Frontal cortex (tissue), 4 donors: ENCODE measurements at places on chromosomes 6 and 20.

- no peak for DNase-seq
Measured at GRCh38 chr6:17475606-17476244, 82.3 kb downstream of the CAP2 start.

DNA sequence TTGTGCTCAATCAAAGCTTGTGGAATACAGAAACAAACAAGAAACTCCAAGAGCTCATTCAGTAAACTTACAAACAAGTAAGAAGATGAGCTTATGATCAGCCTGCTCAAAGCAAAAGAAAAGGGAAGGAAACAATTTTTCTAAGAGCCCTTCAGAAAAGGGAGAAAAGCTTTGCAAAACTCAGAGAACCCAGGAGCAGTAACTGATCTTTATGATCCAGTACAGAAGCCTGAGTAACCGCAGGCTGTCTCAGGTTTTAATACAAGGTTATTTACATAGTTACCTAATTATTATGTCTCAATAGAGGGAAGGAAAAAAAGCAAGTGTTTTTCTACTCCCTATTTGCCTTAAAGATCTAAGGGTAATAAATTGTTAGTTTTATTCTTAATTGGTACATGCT, 226.5 kb downstream of the MAFB start:
- DNase-seq: no peak

DNA sequence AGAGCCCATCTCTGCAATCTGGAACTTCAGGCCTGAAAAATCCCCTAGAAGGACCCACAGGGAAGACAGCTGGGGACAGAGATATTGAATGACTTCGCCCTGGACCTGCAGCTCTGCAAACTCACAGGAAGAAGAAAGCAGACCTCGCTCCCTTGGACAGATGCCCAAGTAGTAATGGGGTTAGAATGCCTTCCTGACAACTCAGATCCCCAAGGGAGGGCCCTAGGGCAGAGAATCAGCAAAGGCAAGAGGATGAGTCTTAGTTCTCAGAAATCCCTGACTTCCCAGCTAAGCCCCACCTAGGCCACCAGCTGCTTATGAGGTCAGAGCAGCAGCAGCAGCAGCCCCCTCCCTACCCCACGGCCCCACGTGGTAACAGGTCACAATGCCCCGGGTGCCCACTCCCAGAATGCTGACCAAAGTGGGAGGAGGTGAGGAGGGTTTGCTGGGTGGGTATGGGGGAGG, at the start of gene C20orf141:
TSS of gene C20orf141 (plus strand) at position 401 of the 465 bp plus-strand sequence. CDS start 198 bp downstream, outside the sequence.
- no peak for DNase-seq

DNA sequence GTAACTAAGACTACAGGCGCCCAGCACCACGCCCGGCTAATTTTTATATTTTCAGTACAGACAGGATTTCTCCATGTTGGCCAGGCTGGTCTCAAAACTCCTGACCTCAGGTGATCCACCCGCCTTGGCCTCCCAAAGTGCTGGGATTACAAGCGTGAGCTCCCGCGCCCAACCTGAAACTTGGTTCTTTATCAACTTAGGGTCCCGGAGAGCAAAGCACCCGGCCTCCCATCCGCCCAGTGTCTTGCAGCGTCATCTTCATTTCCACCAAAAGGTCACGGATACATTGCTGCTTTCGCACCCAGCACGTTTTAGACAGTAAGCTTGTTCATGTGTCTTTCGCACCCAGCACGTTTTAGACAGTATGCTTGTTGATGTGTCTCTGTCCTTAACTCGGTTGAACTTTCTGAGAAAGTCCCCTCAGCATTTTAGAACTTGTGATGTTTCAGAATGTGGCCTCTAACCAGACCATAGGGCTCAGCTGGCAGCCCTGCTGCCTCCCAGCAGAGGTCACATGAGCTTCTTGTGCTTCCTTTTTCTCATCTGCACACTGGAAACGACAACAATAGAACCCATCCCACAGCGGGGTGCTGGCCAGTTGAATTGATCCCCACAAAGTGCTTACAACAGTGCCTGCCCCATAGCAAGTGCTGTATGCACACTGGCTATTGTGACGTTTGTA, 48.8 kb downstream of the PRR18 start:
- DNase-seq: no peak

DNA sequence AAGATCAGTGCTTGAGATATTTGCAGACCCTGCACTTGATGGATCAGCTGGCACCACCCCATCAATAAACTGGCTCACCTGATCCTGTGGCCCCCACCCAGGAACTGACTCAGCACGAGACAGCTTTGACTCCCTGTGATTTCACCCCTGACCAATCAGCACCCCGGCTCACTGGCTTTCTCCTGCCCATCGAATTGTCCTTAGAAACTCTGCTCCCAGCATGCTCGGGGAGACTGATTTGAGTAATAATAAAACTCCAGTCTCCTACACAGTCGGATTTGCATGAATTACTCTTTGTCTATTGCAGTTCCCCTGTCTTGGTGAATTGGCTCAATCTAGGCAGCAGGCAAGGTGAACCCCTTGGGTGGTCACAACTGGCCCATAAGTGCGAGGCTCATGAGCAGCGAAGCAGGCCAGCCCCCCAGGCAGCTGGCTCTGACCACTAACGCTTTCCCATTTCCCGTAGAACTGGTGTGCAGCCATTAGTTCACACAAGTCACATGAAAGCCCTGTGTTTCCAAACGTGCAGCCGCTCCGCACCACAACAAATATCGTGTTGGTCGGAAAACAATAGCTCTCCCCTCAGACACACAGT, 79.6 kb downstream of the RSPH3 start:
- DNase-seq: no peak

DNA sequence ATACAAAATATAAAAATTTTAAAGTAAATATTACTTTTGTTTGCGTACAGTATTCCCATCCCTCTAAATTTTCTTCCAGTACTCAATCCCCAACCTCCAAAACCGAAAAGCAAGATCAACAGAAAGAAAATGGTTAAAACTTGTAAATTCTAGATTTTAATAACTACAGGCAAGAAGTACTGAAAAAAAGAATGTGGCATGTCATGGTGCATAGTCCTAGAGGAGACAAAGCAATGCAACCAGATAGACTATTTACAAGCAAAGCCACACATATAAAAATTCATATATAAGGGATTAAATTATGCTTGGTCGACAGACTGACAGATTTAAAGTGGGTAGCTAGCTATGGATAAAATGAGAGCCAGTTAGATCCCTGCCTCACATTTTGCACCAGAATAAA, 56.5 kb upstream of the HFE start:
- no peak for DNase-seq

- DNase-seq: no peak
Measured at GRCh38 chr20:29878281-29878741, 1379.2 kb upstream of the DEFB115 start.
